Cerebellar nuclear complex (tissue), 1 donor: ENCODE measurements at places on chromosomes 16 and 17.

GRCh38 chr17:40318830-40319391 lies 9.9 kb downstream of the RARA start:
- DNase-seq, result no peak

DNA sequence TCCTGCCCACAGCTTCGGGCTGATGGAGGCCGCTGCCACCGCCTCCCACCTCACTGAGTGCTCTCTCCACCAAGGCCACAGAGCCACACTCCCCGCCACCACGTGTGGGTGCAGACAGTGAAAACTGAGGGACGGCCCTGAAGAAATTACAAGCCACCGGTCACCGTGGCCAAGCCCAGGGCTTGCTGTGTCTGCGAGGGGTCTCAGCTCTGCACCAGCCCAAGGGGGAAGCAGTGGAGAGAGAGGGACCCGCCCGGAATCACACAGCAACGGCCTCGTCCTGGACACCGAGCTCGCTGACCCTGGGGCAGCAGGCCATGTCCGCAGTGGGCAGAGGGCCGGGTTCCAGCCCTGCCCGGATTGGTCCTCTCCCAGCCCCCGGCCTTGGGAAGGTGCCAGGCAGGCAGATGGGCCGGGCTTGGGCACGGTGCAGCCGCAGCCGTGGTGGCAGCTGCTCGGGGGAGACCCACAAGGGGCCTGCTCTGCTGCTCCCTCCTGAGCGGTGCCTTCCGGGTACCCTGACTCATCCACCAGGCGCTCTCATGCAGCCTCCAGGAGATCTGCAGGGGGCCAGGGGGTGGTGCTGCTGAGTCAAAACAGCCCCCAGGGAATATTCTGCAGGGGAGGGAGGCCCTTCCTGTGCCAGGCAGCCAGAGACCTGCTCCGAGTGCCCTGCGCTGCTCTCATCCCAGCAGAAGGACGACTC lies 52.0 kb downstream of the CBFA2T3 start:
- DNase-seq, result no peak

DNA sequence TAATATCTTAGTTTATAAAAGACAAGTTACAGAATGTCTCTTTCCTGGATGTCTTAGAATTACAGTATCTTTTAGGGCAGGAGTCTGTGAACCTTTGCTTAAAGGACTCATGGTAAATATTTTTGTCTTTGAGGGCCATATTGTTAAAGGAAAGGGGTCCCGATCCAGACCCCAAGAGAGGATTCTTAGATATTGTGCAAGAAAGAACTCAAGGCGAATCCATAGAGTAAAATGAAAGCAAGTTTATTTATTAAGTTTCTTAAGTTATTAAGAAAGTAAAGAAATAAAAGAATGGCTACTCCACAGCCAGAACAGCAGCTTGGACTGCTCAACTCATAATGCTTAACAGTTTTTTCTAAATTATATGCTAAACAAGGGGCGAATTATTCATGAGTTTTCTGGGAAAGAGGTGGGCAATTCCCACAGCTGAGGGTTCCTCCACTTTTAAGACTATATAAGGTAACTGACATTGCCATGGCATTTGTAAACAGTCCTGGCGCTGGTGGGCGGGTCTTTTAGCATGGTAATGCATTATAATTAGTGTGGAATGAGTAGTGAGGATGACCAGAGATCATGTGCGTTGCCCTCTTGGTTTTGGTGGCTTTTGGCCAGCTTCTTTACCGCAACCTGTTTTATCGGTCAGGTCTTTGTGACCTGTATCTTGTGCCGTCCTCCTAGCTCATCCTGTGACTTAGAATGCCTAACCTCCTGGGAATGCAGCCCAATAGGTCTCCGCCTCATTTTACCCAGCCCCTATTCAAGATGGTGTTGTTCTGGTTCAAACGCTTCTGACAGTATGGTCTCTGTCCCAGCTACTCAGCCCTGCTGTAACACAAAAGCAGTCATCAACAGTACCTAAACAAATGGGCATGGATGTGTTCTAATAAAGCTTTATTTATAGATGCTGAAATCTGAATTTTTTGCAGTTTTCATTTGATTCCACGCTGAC lies 53.2 kb downstream of the BMERB1 start:
- DNase-seq, result no peak

DNA sequence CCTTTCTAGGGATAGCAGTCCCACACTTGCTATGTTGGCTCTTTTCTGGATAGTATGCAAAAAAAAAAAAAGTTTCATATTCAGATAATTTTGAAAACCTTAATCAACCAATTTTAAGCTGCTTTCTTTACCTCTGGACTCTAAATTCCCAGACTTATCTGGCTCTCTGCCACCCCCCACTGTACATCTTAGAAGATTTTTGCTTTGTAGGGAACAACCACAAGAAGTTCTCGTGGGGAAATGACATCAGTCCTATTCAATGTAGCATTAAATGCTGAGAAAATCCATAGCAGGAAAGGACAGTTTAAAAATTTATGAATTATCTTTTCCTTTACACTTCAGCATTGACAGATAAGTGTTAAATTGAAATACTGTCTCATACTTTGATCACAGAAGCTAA lies 562.7 kb upstream of the HSBP1 start:
- no peak for DNase-seq

DNA sequence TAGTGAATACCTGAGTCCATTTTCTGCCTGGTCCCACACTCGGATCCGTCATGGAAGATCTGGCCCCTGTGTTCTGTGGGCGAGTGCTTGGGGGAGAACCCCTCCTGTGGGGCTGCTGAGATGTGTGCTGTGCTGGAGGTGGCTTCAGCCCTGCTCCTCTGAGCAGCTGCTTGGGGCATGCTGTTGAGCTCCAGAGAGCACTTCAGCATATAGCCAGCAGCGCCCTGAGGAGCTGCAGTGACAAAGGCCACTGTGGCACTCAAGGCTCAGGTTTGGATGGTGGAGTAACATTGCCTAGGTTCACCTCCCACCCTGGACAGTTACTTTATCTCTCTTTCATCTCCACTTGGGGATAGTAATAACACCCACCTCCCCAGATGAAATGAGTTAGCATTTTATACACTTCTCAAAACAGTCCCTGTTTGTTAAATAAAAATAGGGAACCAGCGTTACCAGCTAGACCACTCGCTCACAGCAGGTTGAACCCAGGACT lies 75.3 kb downstream of the KSR1 start:
- DNase-seq, result no peak

GRCh38 chr16:16158741-16159374 lies 64.4 kb downstream of the ABCC6 start:
- DNase-seq, result no peak

DNA sequence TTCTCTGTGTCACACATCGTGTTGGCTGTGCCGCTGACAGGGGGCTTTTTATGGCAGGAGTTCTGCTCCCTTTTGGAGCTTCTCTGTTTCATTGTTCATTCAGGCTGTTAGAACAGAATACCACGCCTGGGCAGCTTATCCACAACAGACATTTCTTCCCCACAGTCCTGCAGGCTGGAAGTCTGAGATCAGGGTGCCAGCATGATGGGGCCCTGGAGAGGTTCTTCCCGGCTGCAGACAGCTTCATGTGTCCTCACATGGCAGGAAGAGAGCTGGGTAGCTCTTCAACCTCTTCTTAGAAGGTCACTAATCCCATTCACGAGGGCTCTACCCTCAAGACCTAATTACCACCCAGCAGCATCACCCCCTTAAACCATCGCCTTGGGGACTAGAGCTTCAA lies 65.1 kb downstream of the DHRS7C start:
- no peak for DNase-seq

- no peak for DNase-seq
These were observed 82.6 kb downstream of the CACNG1 start for GRCh38 chr17:67126983-67127382.
